ENCODE measurements at places on chromosomes 12 and 14. TPM values are rescaled to one million over a fixed set of nuclear protein-coding genes. Genes with fewer than 3 reads are reported as not detected.

ANO4 gene
- total RNA-seq = 4.3 TPM

TROAP gene
- 18.8 TPM for total RNA-seq

PRPH gene
- not detected for total RNA-seq

DACT1 gene
- total RNA-seq = 2.2 TPM

GDF3 gene
- not detected for total RNA-seq

JPH4 gene
- not detected for total RNA-seq

RFX4 gene
- not detected for total RNA-seq

CEBPE gene
- not detected for total RNA-seq

ZC3H10 gene
- 8.2 TPM for total RNA-seq

FRS2 gene
- total RNA-seq = 23.7 TPM

MEG3 gene
- total RNA-seq = 166 TPM

COL2A1 gene
- total RNA-seq = not detected

Data from subcutaneous preadipocyte (primary cell).